ENCODE measurements at places on chromosomes 6 and 20.

- no peak for DNase-seq
Observed at GRCh38 chr20:57664924-57665588, 44.8 kb downstream of the PMEPA1 start.

DNA sequence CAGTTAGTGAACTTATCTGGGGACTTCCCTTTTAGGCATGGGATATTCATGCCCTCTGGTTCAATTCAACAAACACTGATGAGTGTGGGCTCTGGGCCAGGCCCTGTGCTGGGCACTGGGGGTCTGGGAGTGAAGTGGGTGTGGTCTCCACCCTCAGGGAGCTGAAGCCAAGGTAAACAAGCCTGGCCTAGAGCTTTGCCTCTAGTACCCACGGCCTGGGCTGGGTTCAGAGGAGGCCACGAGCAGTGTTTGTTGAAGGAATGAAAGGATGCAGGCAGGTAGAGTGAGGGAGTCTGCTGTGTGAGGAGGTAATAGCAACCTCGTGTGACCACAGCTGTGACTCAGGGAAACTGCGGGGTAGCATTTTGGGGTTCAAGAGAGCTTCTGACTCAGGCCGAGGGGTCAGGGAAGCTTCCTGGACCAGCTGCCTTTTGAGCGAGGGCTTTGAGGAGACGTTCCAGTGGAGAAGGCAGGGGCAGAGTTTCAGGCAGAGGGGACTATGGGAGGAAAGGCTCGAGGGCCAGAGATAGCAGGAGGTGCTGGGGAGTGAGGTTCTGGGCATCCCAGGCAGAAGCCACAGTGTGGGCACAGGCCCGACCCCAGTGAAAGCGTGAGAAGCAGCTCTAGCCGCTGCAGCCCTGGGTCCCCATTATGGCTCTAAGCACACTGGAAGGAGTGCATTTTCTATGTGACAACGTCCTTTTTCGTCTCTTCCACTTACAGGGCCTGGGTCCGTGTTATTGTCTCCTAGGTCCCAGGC lies 5.6 kb downstream of the MYLK2 start:
- no peak for DNase-seq

GRCh38 chr6:106715922-106716321 lies 86.5 kb downstream of the QRSL1 start:
- no peak for DNase-seq

GRCh38 chr6:43570876-43571441 lies 4.9 kb downstream of the XPO5 start:
- no peak for DNase-seq

DNA sequence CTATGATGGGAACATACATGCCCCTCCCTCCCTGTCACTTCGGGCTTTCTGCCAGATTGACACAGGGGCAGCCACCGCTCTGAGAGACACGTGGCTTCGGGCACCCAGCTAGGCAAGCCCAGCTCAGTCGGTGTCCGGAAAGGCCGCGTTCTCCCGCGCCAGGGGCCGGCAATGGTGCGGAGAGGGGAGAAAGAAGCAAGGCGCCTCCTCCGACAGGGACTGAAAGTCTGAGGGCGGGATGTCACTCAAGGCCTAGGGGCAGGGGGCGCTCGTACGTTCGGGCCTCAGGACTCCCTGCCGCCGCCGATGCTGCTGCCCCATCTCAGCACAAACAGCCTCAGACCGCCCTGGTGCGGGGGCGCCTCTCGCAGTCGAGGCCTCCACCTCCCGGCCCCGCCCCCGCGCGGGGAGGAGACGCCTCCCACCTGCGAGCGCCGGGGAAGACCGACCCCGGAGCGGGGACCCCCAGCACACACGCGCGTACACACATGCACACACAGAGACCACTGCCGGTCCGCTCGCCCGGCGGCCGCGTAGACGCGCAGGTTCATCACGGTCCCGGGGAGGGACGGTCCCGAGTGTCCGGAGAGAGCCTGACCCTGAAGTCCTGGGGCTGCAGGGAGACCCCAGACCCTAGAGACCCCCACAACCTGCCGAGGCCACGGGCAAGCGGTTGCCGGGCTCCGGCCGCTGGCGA lies 1.9 kb downstream of the GRM4 start:
- peak; percentile 12 for DNase-seq

- no peak for DNase-seq
Observed at GRCh38 chr6:64712606-64713005, 994.4 kb downstream of the EYS start.

- no peak for DNase-seq
Observed at GRCh38 chr6:149248693-149249369, 68.7 kb upstream of the TAB2 start.

- DNase-seq = no peak
Observed at GRCh38 chr6:68313911-68314310, 321.2 kb upstream of the ADGRB3 start.

GRCh38 chr6:112298816-112299281 lies 44.5 kb upstream of the LAMA4 start:
- no peak for DNase-seq

Data from activated CD8-positive, alpha-beta memory T cell treated with anti-CD3 and anti-CD28 coated beads for 48 hours (primary cell).